ENCODE measurements at places on chromosomes 1 and 21.

GRCh38 chr1:39575191-39576015 is 1.2 kb downstream of the PABPC4 start:
- DNase-seq: no peak

- DNase-seq: no peak
Measured at GRCh38 chr1:245396615-245397014, 241.8 kb downstream of the KIF26B start.

GRCh38 chr1:184183919-184184318 is 132.4 kb downstream of the TSEN15 start:
- no peak for DNase-seq

GRCh38 chr1:205547936-205548827 is 43.7 kb downstream of the CDK18 start:
- DNase-seq: no peak

DNA sequence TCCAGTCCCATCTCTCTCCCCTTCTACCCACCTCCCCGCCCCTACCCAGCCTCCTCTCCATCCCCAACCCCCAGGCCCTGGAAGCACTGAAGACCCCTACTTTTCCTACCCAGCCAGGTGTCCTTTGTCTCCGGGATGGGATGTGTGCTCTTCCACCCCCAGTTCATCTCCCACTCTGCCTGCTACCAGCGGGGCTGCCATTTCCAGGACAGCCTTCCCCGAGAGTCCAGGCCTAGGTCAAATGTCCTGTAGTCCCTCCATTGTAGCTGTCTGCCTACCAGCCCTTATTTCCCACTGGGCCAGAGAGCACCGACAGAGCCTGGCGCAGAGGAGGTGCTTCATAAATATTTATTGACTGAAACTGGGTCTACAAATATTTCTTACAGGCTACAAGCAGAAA is 72.0 kb upstream of the TLR5 start:
- no peak for DNase-seq

DNA sequence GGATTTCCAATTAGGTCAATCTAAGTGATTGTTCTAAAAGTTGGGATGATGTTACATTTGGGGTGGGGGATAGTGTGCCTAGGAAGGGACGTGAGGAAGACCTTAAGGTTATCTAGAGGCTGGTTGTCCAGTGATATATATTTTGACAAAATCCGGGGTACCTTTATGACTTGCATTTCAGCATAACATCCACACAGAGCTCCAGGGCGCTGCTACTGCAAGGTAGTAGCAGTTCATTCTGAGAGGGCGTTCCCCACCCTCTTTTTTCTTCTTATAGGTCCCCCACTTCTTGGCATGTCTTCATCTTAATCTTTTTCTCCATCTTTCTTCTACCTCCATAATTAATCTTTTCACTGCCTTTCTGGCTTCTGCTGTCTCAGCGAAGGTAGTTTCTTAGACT is 161.9 kb downstream of the CACNA1E start:
- no peak for DNase-seq

DNA sequence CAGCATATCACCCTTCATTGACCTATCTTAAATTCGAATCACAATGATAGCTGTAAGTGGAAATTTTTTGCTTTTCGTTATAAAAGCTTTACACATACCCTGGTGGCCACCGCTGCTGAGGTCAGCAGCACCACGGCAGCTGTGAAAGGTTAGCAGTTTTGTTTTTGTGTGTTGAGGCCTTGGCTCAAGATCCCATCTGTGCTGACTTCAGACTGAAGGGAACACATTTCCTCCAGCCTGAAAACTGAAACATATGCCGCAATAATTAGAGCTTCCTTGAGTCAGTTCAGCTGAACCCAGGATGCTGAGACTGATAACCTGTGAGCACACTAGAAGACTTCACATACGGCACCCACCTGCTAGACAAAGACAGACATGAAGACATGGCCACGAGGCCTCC is 103.0 kb downstream of the SMYD3 start:
- no peak for DNase-seq
